ENCODE measurements at places on chromosomes 13 and 19.

GRCh38 chr13:47413112-47413511 lies 516.3 kb upstream of the HTR2A start:
- DNase-seq: no peak

DNA sequence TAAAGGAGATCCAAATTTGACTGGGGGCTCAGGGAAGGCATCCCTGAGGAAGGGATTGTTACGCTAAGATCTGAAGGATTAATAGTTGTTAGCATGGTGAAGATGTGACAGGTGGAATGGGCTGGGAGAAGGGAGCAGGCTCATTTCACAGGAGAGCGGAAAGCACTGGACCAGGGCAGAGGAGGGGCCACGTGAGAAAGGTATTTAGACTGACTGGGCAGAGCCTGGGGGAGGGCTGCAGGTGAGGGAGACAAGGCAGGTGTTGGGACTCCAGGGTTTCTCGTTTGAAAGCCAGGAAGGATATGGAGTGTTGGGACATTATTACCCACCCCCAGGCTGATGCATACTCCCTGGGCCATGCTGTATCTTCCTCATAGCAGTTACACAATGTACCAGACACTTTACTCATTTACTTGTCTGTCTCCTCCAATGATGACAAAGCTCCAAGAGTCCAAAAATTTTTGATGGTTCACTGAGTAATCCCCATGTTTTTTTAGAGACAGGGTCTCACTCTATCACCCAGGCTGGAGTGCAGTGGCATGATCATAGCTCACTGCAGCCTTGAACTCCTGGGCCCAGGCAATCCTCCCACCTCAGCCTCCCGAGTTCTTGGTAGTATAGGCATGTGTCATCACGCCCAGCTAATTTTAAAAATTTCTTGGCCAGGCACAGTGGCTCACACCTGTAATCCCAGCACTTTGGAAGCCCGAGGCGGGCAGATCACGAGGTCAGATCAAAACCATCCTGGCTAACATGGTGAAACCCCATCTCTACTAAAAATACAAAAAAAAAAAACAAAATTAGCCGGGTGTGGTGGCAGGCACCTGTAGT lies 2.3 kb downstream of the TRAPPC6A start:
- no peak for DNase-seq

DNA sequence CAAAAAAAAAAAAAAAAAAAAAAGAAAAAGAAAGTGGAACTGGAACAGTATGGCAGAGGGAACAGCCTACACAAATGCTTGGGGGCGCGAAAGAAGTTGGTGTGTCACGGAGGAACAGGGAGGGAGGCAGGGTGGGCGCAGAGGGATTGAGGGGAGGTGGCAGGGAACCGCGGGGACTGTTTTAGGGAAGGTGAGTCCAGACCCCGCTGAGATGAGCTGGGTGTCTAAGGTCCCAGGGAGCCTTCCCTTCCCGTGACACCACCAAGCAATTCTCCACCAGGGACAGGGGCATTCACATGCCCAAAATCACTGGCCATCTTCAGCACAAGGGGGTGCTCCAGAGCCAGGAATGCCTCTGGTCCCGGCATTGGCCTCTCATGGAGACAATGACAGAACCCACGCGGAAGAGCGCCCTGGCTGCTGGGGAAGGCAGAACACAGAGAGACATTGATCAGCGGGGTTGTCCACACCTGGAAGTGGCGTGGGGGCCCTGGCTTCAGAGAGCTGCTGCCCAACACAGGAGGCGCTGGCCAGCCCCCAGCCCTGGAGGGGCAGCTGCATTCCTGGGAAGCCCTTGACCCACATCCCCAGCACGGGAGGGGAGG lies 6.9 kb downstream of the PEAK3 start:
- DNase-seq: no peak

DNA sequence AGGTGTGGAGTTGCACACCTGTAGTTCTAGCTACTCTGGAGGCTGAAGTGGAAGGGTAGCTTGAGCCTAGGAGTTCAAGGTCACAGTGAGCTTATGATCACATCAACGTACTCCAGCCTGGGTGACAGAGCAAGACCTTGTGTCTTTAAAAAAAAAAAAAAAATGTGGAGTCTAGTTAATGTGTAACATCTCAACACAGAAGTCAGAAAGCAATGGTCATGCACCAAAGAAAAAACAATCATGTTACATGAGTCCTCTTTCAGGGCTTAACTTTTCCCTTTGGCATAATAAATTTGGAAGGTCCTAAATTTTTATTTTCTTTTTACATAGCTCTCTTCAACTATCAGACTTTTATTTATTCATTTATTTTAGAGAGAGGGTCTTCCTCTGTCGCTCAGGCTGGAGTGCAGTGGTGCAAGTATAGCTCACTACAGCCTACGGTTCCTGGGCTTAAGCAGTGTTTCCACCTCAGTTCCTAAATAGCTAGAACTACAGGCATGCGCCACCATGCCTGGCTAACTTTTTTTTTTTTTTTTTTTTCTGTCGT lies 22.3 kb downstream of the SETDB2 start:
- DNase-seq: no peak

DNA sequence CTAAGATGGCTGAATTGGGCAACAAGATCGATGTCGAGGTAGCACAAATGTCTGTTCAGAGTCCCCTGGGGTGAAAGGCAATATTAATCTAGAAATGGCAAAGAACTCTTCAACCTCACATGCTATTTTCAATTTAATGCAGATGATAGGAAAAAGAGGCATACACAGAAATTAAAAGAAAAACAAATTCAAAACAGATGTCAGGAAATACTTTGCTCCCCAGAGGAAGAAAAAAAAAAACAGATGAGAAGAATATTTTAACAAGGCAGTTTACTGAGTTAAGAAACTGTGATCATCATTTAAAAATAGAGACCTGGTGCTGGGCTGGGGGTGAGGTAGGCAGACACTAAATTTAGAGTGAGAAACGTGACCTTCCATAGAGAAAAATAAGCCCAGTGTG lies 421.9 kb upstream of the ARGLU1 start:
- DNase-seq: no peak

- no peak for DNase-seq
These were observed 3.1 kb upstream of the CCDC70 start for GRCh38 chr13:51858433-51859247.

DNA sequence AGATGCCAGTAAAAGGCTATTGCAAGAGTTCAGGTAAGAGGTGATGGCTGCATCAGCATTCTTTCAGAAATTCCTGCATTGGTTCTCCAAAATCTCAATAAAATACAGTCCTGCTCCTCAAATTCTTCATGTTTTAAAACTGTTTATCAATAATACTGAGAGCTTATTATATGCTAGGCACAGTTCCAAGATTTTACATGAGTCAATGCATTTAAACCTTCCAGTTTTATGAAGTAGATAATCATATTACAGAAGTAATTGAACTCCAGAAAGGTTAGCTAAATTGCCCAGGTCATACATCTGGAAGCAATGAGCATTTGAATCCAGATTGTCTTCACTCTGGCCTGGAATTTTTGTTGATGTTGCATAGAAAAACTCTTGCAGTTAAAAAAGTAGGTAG lies 282.9 kb upstream of the SLITRK6 start:
- no peak for DNase-seq

Measured in activated CD4-positive, alpha-beta T cell treated with anti-CD3 and anti-CD28 coated beads, Interleukin-2, amount 50 U/mL, for 24 hours (primary cell).